Activated naive CD8-positive, alpha-beta T cell treated with anti-CD3 and anti-CD28 coated beads for 36 hours (primary cell): ENCODE measurements at places on chromosomes 3 and 15. TPM values are rescaled to one million over a fixed set of nuclear protein-coding genes. Genes with fewer than 3 reads are reported as not detected.

GRCh38 chr3:45297331-45297730, 71.2 kb upstream of the TMEM158 start:
- DNase-seq, result no peak

DNA sequence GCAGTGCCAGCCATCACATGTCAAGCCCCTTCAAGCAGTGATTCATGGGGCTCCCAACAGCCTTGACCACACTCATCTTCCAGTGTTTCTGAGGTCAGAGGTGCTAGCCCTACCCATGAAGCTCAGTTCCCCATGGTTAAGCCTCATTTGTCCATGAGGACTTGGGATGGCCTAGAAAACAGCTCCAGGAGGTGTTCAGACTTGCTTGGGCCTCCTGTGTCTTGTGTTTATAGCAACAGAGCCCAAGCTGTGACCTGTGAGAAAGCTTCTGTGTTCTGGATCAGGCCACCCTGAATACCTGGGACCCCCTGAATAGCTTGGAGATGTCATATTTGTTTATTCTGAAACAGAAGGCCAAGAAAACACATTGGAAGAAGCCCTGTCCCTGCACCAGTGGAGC, 36.7 kb downstream of the LARP6 start:
- DNase-seq, result no peak

GRCh38 chr3:197189623-197190022, 108.8 kb downstream of the DLG1 start:
- no peak for DNase-seq

DNA sequence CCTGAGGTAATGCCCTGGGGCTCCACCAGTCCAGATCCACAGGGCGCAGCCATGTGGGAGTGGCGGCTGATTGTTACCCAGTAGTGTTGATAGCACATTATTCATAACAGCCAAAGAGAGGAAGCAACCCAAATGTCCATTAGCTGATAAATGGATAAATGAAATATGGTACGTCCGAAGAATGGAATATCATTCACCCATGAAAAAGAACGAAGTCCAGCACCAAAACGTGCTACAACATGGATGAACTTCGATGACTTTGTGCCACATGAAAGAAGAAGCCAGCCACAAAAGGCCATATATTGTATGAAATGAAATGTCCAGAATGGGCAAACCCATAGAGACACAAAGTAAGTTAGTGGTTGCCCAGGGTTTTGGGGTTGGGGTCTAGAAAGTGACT, 6.4 kb downstream of the SMAD6 start:
- no peak for DNase-seq

- DNase-seq, result no peak
Measured at GRCh38 chr15:66484539-66485112, 12.9 kb downstream of the SNAPC5 start.

DNA sequence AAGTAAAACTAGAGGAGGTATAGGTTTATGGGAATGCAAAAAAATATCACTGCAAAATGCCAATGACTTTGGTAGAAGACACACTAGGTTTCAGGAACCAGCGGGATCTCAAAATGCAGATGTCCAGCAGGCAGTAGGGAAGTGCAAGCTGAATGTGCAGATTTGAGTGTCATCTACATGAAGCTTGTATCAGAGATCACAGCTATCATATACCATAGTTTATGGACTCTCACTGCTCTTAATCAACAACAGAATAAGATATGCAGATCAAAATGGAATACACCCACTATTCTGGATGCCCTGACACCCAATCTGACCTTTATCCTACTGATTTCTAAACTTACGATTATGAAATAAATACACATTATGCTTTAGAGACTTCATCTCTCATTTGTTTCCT, 27.7 kb downstream of the TMCC1 start:
- no peak for DNase-seq

GRCh38 chr15:78944202-78944625, 632 bp downstream of the CTSH start:
- DNase-seq, result no peak

- no peak for DNase-seq
Measured at GRCh38 chr15:22915866-22916515, 64.2 kb downstream of the CYFIP1 start.

GRCh38 chr3:143809121-143809621, 39.1 kb downstream of the SLC9A9 start:
- no peak for DNase-seq

Gene PROK2
- 0.34 TPM for total RNA-seq

Gene RETNLB
- total RNA-seq, result not detected

Gene CIB1
- total RNA-seq, result 190 TPM

Gene ACTRT3
- 1.7 TPM for total RNA-seq
